IPS DF 6.9 (cell line): ENCODE measurements at places on chromosomes 3 and 15.

GRCh38 chr15:90099868-90100831, 2.1 kb downstream of the IDH2 start:
- no peak for DNase-seq

- DNase-seq: no peak
These were observed 34.8 kb downstream of the KLF15 start for GRCh38 chr3:126322181-126322967.

GRCh38 chr3:71076361-71077002, 507.0 kb downstream of the FOXP1 start:
- DNase-seq: no peak

DNA sequence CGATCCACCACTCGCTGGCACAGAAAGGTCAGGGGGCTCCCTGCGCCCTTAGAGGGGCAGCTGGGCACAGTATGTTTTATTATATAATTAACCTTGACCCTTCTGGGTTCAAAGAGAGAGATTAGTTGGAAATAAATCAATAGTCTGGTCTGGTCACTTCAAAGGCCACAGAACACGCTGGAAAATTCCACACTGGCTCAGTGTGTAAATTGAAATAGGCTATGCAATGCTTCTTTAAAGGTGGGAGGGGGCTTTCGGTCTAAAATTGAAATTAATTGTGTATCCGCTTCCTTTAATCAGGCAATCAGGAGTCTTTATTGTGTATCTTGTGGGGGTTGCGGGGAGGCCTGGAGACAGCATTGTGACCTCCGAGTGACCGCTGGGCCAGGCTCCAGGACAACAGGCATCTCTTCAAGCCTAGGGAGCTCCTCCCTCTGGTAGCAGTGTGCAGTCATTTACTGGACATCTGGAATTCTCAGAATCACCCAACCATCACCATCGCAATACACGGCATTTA, 8.0 kb downstream of the RNU5B-1 start:
- DNase-seq: no peak

DNA sequence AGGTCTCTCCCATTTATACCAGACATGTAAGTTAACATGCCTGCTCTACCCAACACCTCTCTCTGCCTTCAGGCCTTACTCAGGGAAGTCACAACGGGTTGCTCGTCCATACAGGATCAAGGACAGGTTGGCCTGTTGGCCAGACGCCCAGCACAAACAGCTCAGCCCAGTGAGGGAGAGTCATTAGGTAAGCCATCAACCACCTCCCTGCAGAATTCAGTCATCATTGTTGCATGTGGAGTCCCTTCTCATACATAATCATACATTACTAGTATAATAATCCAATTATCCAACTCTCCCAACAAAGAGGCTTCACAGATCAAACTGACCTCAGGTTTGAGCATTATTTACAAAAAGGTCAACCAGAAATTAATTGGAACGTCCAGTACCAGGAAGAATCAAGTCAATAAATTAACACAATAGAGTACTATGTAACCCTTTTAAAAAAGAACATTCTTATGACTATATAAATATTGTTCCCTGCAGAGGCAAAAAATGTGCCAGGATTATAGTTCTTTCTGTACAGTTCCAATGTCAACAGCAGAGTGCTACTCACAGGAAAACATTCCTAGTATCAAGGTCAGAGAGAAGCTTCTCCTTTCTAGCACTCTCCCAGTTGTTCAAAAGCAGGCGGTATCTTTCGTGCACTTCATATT, 33.2 kb downstream of the HOMER2 start:
- DNase-seq: no peak

GRCh38 chr15:62966294-62967078, 76.1 kb upstream of the TPM1 start:
- no peak for DNase-seq
